ENCODE measurements at places on chromosomes 4 and X. TPM values are rescaled to one million over a fixed set of nuclear protein-coding genes. Genes with fewer than 3 reads are reported as not detected.
A peak's percentile ranks its signal among the peaks of the same experiment; 100 is the strongest.

The H2BW2 gene
- not detected for total RNA-seq

- DNase-seq = peak; percentile 5
- H3K36me3 ChIP-seq = no peaks in the 10 kb centered on the region
- H3K4me1 ChIP-seq = peaks cover 11% of the 10 kb centered on the region
- H3K4me3 ChIP-seq = no peak overlapping the region
These were observed 47.0 kb downstream of the AFF1 start for GRCh38 chr4:86981789-86982188.

DNA sequence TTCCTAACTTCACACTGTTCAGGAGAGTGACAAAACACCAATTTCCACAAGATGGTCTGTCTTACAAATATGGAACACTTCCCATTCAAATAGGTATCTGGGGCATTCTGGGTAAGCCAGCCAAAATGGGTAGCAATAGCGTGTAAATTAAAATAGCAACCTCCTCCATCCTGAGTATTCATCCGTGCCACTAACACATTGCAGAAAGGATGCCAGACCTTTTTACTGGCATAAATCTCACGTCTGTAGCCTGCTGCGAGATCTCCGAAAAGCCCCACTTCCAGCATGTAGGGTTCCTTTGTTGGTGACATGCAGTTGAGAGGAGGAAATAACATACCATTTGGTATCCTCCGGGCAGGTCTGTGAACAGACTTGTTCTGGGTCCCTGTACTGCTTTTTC is 52.7 kb upstream of the RAI2 start:
- DNase-seq = no peak
- no peak overlapping the region for H3K27ac ChIP-seq
- no peak overlapping the region for H3K4me3 ChIP-seq
- no peaks in the 10 kb centered on the region for H3K36me3 ChIP-seq
- no peaks in the 10 kb centered on the region for H3K27me3 ChIP-seq

The ARMCX6 gene
- total RNA-seq = 6.0 TPM

The IRAK1 gene
- total RNA-seq = 73.9 TPM

- no peak overlapping the region for H3K4me3 ChIP-seq
- H3K27me3 ChIP-seq = no peaks in the 10 kb centered on the region
- no peak overlapping the region for H3K27ac ChIP-seq
These were observed 7.1 kb upstream of the ADH1C start for GRCh38 chr4:99359480-99360204.

All from gastrocnemius medialis (tissue), 4 donors.